ENCODE measurements at places on chromosomes 5 and 9.

DNA sequence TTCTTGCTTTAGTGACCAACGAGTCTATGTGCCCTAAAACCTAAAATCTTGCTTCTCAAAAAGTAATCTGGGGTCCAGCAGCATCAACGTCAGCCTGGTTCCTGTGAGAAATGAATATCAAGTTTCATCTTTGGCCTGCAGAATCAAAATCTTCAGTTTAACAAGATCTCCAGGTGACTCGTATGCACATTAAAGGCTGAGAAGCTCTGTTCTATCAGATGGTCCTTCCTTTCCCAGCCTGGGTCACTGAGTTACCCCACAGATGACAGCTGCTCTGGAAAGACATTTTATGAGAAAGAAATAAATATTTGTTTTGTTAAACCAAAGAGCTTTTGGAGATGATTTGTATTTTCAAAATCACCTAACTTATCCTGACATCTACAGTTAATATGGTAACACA, 75.8 kb downstream of the ADAMTSL1 start:
- no peak for DNase-seq

- no peak for DNase-seq
These were observed 16.9 kb upstream of the NKD2 start for GRCh38 chr5:991472-992267.

DNA sequence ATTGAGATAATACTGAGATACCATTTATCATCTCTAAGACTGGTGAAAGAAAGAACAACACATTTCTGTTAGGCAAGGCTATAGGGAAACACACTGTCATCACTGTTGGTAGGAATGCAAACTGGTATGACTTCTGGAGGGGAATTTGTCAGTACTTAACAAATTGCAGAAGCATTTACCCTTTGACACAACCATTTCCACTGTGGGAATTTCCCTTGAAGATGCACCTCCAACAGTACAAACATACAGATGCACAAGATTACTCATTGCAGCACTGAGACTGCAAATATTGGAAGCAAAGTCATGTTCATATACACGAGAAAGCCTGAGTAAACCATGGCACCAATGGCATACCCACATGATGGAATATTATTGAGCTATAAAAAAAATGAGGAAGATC, 17.6 kb downstream of the GM2A start:
- no peak for DNase-seq

- no peak for DNase-seq
These were observed 48.0 kb downstream of the CAMK2A start for GRCh38 chr5:150241298-150242160.

DNA sequence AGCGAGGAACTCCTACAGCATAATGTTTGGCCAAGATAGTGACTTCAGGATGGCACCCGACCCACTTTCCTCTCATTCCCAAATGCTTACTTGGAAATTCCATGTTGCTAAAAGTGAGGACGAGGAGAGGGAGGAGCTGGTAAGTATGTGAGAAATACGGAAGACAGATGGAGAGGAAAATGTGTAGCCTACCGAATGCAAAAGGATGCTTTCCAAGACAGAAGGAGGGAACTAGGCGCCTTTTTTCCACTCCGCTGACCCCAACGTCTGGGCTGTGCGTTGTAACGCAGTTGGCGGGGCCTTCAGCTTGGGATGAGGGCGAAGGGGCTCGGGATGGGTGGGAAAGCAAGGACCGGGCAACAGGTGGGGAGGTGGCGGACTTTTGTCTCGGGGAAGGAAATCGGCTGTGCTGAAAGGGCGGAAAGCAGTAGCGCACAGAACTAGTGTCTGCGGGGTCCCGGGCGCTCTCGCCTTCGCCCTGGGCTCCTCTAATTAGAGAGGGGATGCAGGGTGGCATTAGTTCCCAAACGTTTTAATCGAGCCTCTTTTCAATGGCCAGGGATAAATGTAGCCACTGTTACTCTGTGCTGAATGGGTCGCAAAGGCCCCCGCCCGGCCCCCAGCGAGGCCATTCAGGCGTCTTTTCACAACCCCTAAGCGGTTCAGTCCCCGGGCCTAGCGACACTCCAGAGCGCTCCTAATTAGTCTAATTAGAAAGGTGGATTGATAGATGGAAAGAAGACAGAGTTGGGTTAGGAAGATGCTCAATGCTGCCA, 12.6 kb downstream of the FOXD1 start:
- DNase-seq, result no peak

- no peak for DNase-seq
These were observed 323.8 kb downstream of the PDE4D start for GRCh38 chr5:59569608-59570334.

DNA sequence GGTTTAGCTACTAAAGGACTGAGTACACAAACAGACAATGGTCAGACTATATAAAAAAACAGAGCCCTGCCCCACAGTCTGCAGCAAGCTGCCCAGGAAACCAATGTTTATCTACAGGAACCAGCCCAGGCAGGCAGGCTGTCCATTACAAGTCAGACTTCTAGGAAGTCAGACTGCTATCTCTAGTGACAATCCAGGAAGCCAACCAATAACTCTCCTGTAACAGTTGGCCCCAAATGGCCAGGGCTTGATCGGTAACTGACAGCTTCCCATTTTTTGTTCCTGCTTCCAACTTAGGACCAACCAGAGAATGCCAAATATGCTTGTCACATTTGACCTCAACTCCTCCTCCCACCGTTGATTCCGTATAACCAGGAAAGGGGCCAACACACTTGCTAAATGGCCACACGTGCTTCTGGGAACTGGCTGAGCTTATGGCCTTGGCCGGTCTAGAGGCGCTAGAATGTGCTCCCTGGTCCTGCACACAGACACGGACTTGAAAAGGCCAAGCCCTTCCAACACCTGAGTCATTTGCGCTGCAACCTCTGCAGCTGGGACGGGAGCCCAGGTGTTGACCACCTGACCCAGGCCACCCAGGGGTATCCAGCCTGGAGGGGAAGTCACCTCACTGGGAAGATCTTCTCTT, 79.6 kb upstream of the CDK20 start:
- no peak for DNase-seq

DNA sequence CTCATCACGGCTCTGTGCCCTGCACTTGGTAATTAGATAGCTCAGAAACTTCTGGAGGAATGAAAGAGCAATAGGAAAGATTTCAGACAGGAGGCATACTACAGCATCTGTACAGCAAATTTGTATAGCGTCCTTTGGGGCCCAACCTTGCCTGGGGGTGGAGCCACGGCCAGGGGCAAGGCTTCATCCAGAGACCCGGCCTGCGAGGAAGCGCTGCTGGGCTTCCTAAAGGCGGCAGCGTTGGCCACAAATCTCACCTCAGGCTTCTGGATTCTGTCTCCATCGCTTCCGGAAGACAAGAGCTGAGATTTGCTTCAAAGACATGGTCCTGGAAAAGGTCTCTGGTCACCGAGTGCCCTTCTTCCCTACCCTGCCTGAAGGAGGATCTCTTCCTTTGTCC, 12.2 kb upstream of the SPATA31D1 start:
- no peak for DNase-seq

DNA sequence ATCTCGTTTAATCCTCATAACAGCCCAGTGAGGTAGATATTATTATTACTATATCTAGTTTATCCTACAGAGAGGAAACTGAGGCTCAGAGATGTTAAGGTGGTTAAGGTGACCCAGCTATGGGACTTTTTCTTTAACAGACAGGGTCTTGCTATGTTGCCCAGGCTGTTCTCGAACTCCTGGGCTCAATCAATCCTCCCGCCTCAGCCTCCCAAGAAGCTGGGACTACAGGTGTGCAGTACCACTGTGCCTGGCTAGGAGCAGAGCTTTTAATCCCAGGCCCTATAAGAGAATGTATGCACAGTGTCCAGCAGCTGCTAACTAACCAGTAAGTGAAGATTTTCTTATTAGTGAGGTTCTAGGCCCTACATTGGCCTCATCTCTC, 62.4 kb downstream of the PCDH1 start:
- no peak for DNase-seq

DNA sequence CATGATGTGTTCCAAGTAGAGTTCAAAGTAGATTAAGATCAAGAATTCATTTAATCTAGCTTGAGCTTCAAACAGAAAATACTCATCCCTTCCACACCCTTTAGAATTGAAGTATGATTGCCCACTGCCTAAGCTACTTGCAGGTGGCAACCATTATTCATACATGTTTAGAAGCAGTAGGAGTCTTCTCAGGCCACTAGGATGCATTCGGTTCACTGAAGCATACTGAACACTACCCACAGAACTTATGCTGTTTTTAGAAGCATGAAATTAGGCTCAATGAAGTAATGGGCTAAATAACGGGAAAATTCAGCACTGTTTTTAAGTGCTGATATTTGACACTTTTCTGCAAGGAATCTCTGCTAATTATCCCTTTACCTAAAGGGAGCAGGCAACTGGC, 263.4 kb downstream of the DEPDC1B start:
- no peak for DNase-seq

DNA sequence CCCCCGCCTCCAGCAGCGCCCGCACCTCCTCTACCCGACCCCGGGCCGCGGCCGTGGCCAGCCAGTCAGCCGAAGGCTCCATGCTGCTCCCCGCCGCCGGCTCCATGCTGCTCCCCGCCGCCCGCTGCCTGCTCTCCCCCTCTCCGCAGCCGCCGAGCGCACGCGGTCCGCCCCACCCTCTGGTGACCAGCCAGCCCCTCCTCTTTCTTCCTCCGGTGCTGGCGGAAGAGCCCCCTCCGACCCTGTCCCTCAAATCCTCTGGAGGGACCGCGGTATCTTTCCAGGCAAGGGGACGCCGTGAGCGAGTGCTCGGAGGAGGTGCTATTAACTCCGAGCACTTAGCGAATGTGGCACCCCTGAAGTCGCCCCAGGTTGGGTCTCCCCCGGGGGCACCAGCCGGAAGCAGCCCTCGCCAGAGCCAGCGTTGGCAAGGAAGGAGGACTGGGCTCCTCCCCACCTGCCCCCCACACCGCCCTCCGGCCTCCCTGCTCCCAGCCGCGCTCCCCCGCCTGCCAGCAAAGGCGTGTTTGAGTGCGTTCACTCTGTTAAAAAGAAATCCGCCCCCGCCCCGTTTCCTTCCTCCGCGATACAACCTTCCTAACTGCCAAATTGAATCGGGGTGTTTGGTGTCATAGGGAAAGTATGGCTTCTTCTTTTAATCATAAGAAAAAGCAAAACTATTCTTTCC, 19.3 kb downstream of the CDKN2A start:
- no peak for DNase-seq

- no peak for DNase-seq
These were observed 33.8 kb downstream of the CHSY3 start for GRCh38 chr5:129938077-129938476.

GRCh38 chr9:99008203-99008602, 64.5 kb downstream of the COL15A1 start:
- no peak for DNase-seq

GRCh38 chr9:136170006-136170901, 34.7 kb downstream of the LHX3 start:
- DNase-seq, result no peak

GRCh38 chr5:148565148-148565547, 89.2 kb downstream of the HTR4 start:
- no peak for DNase-seq

- DNase-seq, result no peak
These were observed 1053.5 kb downstream of the NR2F1-AS1 start for GRCh38 chr5:92527311-92528078.

GRCh38 chr9:134991808-134992754, 74.4 kb upstream of the FCN1 start:
- no peak for DNase-seq

GRCh38 chr9:128607642-128608350, 48.9 kb downstream of the DYNC2I2 start:
- no peak for DNase-seq

- DNase-seq, result no peak
These were observed 561.1 kb downstream of the EBF1 start for GRCh38 chr5:158538506-158539074.

DNA sequence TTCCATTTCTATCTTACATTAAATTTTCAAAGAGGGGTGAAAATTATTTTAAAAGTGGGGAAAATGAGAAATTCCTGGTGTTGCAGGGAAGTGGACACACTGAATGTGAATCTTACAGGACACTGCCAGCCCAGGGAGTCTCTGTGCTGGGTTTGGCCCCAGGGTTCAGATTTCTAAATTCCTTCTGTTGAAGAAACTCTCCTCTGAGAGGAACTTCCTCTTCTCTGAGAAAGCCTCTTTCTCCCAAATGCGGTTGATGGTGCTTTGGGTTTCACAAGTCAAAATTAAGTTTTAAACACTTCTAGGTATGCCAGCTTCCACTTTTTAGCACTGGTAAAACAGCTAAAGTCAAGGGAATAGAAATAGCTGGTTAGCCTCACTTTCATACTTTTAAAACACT, 317.9 kb upstream of the ITGA1 start:
- no peak for DNase-seq

DNA sequence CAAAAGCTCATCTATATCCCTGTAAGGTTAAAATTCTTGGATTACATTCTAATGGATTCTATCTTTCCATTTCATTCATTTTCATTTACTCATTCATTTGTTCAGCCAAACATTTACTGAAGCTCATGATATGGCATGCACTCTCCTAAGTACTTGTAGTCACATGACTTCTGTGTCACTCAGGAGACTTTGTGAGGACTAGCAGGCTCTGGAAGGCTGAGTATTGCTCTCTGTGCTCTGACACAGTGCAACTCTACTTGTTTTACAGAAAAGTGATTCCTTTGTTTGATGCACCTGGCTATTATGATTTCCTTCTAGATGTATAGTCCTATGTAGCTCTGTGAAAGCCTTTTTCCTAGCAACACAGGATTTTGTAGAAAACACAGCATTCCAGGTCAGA, 53.0 kb downstream of the YIPF5 start:
- no peak for DNase-seq

DNA sequence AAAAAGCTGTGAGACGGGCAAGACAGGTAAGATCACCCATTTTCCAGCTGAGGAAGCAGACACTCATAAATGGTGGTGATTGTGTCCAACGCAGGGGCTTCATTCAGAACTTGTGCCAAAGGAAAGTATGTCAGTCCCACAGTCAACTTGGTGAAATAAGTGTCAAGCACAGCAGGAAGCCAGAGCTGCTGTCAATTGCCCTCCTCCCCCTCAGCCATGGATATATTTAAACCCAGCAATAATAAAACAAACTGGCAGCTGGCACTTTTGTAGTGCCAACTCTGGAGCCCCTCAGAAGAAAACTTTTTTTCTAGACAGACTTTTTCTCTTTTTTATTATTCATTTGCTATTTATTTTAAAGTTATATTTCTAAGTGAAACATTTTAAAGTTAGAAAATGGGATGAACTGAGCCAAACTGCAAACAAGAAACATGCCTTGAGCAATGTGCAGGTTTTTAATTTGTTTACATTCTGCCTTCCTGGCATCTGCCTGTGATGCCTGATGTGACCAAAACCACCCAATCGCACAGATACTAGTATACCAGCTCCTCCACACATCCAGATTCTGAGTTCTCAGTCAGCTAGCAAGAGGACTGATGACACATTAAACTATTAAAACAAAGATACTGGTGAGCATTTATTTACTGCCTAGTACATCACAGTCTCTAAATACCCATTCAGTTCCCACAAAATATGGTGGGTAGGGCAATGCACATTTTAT, 17.0 kb downstream of the DMAC1 start:
- DNase-seq, result no peak

All from T-helper 22 cell (primary cell).